ENCODE measurements at places on chromosomes 13 and 19.

GRCh38 chr13:20669162-20669561 is 34.3 kb upstream of the IL17D start:
- no peak for DNase-seq

GRCh38 chr19:48392860-48393558 is 459 bp upstream of the GRIN2D start:
- no peak for DNase-seq

DNA sequence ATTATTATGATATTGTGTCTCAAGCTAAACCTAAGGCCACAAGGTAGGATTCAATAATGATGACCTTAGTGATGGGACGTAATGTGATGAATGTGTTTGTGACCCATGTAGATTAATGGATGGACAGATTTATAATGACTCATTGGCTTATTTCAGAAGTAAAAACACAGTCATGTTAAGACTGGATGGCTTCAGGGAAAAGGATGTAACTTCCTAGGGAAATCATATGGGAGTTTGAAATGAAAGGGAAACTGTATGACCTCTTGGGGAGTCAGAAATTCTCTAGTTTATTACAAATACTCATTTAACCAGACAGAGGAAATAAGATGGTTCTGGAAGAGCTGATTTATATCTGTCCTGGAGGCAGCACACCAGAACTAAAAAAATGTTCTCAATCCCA is 2.9 kb downstream of the EDNRB start:
- DNase-seq: no peak

DNA sequence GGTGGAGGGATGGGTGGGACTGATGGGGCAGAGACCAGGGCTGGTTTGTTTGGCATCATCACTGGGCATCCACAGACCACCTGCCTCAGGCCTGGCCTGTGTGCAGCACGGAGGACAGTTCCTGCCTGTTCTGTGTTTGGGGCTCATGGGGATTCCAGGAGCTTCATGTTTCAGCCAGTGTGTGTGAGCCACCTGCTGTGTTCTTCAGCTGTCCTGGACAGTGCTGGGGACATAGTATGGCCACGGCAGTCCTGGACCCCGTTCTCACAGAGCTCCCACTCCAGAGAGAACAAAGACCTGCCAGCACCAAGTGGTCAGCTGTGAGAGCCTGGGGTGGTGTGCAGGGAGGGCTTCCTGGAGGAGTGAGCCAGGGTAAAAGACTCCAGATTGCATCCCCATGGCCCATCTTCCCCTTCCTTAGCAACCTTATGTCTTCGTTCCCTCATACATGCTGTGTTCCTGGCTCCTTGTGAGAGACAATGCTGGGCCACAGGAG is 2.0 kb upstream of the CCDC97 start:
- DNase-seq: no peak

Data from Right ventricle myocardium superior (tissue), 1 donor.